ENCODE measurements at places on chromosomes 3 and 15.

GRCh38 chr3:107739227-107739626, 216.5 kb downstream of the BBX start:
- no peak for DNase-seq

DNA sequence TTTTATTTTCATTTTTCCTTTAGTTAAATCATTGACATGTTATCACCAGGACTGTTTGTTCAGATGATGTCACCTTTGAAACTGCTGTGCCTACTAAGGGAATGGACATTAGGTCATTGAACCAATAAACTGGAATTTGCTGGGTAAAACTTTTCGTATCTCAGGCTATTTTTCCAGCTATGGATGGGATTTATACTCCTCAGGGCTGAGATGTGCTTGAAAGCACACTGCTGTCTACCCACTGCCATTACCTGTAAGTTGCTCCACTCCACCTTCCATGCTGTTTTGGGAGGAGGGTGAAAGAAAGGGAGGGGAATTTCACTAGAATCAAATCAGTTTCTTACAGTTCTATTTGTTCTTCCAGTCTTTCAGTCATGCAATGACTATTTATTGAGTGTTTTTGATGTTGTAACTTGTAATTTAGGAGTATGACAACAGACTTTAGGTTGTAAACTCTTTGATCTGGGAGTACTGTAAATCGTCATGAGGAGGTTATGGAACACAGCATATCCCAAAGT, 11.3 kb downstream of the EHD4 start:
- DNase-seq, result no peak

GRCh38 chr3:149382101-149382467, 4.6 kb upstream of the TM4SF1 start:
- no peak for DNase-seq

DNA sequence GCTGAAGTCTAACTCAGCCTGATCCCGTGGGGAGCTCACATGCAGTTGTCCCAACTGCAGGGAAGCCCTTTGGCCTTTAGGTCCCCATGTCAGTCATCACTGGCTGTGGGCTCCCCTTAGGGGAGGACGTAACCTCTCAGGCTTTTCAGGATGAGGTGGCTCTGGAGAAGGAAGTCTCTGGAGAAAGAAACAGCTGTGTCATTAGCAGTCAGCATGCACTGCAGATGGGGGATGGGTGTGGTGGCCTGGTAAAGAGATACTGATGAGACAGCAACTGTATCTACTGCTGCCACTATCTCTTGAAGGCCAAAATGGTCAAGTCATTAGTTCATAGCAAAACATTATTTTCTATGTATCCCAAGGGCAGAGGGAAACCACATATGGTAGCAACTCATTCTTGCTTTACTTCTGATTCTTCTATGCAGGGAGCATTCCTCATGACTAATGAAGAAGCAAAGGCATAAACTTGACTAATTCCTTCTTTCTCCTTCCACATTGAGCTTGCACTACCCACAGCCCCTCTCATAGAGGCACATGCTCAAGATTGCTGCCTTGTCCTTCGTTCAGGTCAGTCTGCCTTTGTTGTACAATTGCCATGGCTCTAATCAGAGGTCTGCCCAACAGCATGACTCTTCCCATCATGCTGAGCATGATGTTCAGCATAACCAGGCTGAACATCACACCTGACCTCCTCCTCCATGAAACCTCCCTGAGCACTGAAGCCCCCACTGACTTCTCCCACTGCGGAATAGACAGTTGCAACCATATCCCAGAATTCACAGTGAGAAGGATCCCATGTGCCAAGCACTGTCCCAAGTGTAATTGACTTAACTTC, 47.8 kb upstream of the TMEM158 start:
- DNase-seq, result no peak

- no peak for DNase-seq
Measured at GRCh38 chr3:191919491-191920026, 458.6 kb downstream of the PYDC2 start.

DNA sequence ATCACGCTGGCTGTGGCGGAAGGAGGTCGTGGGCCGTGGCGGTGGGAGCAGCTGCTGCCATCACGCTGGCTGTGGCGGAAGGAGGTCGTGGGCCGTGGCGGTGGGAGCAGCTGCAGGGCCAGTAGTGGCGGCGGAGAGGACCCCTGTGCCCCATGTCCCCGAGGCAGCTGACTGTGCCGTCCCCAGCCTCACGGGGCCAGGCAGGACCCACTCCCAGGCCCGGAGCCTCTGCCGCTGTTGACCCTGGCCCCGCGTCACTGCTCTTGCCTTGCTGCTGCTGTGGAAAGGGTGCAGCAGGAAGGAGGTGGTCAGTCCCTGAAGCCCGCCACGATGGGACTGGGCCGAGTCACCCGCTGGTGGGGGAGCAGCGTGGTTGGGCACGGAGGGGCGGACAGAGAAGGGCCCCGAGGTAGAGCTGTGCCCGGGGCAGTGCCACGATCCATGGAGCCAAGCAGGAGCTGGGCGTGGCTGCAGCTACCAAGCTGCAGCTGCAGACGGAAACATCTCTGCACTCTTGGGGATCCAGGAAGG, 71.2 kb downstream of the GLB1 start:
- no peak for DNase-seq

DNA sequence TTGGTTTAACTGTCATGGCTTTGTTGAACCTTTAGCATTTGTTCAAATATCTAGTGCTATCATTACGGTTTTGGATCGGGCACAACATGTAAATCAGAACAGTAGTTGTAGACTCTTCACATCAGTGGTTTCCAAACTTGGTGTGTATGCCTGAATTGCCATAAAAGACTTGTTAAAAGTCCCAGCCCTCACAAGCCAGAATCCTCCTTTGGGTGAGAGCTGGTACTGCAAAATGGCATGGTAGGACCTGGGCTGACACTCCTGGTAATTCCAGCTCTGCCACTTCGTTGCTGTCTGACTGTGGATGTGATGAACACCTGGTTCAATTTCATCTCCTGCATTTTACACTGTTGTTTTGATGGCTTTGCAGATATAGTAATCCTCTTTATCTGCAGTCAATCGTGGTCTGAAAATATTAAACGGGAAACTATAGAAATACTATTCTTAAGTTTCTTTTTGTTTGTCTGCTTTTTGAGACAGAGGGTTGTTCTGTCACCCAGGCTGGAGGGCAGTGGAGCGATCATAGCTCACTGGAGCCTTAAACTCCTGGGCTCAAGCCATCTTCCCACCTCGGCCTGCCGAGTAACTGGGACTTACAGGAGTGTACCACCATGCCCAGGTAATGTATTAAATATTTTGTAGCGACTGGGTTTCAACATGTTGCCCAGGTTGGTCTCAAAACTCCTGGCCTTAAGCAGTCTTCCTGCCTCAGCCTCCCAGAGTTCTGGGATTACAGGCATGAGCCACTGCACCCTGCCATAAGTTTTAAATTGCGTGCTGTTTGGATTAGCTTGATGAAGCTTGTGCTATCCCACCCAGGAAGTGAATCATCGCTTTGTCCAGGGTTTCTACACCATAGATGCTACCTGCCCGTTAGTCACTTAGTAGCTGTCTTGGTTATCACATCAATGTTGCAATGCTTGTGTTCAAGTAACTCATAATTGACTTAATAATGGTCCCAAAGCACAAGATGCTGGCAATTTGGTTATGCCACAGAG, 61.6 kb downstream of the RAB7A start:
- no peak for DNase-seq

- peak; percentile 59 for DNase-seq
Measured at GRCh38 chr3:8937064-8938020, 25.9 kb downstream of the RAD18 start.

DNA sequence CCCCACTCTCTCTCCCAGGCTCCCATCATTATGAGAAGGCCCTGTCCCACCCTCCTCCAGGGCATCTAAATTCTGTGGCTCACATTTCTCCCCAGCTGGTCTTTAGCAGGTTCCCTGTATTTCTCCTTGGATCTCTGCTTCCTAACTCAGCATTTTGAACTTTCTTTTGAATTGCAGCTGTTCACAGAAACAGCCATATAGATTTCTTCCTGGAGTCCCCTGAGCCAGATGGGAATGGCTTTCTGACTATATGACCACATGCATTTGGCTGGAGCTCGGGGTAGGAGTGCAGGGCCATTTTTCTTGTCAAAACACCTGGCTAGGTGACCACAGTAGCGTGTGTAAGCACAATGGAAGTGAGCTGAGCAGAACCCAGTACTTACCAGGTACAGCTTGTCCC, 22.0 kb downstream of the RBP2 start:
- no peak for DNase-seq

- DNase-seq, result no peak
Measured at GRCh38 chr15:60208709-60209108, 189.1 kb downstream of the ANXA2 start.

- no peak for DNase-seq
Measured at GRCh38 chr3:102307442-102307841, 127.4 kb upstream of the ZPLD1 start.

GRCh38 chr15:80779658-80780415, 667 bp downstream of the CEMIP start:
- DNase-seq, result no peak

GRCh38 chr15:101539930-101540329, 50.4 kb upstream of the PCSK6 start:
- DNase-seq, result no peak
